ENCODE measurements at places on chromosomes 3 and 15.

DNA sequence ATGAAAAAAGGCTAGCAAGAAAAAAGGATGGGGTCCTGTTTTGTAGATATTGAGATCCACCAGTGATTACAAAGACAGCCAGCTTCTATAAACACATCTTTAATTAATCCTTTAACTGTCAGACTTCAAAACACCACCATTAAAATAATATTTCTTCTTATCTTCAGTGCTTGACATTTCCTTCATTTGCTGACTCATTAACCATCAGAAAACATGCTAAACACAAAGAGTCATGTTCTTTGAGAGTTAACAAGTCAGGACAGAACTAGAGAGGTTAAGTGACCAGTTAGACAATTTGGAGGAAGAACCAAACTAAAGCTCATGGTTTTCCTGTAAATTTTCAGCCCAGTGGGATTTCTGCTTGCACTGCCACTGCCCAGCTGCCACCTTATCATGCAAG, 111.4 kb downstream of the MEIS2 start:
- DNase-seq: no peak

DNA sequence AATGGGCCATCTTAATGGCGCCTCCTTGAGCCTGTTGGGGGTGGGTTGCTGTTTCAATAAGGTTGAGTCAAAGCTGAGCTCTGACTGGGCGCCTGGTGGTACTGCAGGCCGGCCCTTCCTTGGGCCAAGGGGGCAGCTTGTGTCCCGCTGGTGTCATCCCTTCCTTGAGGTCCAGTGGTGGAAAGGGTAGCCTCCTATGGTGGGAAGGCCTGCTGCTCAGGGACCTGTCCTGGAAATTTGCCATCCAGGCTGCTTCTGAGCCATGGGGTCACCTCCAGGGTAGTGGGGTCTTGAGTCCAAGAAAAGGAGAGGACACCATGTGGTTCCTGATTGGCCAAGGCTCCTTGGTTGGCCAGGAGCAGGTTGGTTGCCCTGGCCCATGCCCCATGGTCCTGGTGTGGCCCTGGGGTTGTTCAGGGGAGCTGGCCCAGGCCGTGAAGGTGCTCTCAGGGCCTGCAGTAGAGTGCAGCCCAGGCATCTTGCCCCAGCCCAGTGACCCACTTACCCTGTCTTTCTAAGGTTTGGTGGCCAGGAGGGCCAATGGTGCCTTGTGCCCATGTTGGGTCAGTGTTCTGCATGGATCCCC, 188.7 kb downstream of the UBE3A start:
- no peak for DNase-seq

GRCh38 chr15:81789403-81789802, 256.4 kb downstream of the MEX3B start:
- no peak for DNase-seq

DNA sequence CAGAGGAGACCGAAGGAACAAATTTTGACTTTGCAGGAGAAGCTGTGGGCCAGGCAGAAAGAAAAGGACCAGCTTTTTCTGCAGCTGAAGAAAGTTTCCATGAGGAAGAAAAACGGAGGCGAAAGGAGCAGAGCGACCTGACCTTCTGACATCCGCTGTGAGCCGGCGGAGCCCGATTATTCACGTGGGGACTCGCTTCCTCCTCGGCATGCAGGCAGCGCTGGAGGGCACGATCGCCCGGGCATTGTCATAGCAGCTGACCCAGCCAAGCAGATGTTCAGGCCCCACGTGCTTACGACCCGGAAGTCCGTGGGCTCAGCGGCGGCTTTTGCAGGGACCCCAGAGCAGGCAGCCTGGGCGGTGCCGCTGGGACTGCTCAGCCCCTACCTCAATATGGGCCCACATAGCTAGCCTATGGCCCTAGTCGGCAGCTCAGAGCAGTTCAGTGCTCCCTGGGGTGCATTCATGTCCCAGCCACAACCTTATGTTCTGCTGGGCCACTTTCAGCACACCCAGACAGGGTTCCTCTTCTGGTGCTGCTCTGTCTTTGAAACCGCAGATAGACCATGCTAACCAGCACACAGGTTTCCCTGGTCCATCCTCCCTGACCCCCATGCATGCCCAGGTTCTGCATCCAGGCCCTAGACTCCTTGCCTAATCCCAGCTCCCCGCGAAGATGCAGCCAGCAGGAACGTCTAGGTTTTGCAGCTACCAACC, 10.5 kb upstream of the EIF4A2 start:
- DNase-seq: no peak

GRCh38 chr3:23495507-23495906, 292.4 kb downstream of the UBE2E2 start:
- DNase-seq: no peak

- no peak for DNase-seq
Measured at GRCh38 chr3:18752273-18752934, 327.3 kb upstream of the SATB1 start.
